IgD-negative memory B cell (primary cell): ENCODE measurements at places on chromosomes 5 and 9. TPM values are rescaled to one million over a fixed set of nuclear protein-coding genes. Genes with fewer than 3 reads are reported as not detected.

Gene AQP7
- polyA plus RNA-seq: not detected

Gene SLC2A6
- 65.2 TPM for polyA plus RNA-seq

Gene PCDHGB4
- polyA plus RNA-seq: 0.08 TPM

Gene TLR4
- polyA plus RNA-seq: 2.2 TPM

Gene PCDHGA3
- polyA plus RNA-seq: 0.23 TPM

Gene PGM5
- polyA plus RNA-seq: not detected
